ENCODE measurements at places on chromosomes 7 and 10.

DNA sequence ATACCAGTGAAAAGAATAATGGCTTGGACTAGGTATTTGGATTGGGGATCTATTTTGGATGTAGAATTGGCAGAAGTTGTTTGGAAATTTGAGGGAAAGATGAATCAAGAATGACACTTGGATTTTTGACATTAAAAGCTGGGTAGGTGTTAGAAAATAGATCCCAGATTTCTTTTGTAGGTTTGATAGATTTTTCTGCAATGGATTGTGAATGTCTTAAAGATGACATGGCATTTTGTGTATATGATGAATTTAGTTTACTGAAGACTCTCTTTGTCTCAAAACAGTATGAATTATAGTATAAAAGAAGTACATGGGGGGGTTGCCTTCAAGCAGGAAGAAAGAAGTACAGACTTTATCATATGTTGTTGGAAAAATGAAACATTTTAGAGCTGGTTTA is 75.8 kb downstream of the MPLKIP start:
- DNase-seq, result peak; percentile 14

DNA sequence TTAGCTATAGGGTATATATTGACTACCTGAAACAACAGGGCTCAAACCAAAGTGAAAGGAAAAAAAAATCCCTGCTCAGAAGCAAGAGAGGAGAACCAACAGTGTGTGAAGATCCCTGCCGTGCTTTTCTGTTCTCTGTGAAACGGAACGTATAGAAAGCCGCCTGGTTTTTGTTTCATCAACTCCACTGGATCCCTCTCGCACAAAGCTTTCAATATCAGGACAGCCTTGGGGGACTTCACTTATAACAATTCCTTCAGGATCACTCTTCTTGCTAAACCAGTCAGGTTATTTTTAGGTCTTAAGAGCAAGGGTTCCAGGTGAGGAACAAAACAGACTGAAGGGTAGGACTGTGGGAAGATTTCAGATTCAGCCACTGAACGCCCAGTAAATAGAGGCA is 151.1 kb upstream of the CACNA2D1 start:
- DNase-seq, result no peak

DNA sequence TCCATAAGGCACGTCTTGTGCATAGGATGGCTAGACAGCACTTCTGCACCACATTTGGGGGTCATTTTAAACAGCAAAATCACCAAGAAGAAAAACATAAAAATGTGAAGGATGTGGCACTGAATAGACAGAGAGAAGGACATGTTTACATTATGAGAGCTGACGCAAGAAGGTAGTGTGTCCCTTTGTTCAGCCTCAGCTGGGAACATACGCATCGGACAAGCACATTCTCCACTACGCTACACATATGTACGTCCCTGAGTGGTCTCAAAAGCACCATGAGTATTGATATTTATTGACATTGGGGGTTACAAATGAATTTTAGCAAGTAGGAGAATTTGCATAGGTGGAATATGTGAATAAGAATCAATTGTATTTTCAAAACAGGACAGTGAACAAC is 20.2 kb downstream of the DDC start:
- DNase-seq, result no peak

DNA sequence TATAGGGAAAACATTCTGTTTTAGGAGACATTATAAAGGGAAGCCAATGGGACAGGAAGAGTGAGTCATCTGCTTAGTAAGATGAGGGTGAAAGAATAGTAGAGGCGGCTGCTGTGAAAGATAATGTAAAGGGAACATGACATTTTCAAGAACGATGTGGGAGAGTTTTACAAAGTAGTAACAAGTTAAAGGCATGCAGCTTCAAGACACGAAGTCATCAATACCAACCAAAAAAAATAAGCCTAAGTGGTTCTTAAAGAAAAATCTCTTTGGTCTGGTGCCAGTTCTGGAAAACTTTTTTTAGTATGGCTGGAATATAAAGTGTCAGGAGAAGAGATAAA is 6.1 kb downstream of the GSTO1 start:
- peak; percentile 62 for DNase-seq

DNA sequence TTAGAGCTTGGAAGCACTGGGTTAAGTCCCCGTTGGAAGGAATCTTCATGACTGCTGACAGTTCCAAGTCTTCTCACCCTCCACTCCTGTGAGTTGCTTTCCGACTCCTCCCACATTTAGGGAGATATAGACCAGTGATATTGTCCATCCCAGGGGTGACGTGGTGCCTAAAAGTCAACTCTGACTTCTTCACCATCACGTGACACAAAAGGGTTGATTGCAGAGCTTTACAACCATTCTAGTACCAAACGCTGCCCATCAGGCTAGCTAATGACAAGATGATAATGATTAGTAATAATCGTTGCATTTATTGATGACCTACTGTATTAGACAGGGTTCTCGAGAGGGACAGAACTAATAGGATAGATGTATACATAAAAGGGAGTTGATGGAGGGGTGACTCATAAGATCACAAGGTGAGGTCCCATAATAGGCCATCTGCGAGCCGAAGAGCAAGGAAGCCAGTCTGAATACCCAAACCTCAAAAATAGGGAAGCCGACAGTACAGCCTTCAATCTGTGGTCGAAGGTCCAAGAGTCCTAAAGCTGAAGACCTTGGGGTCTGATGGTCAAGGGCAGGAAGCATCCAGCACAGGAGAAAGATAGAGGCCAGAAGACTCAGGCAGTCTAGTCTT is 85.3 kb upstream of the CARD11 start:
- DNase-seq, result no peak

GRCh38 chr10:3484306-3485056 is 300.5 kb downstream of the KLF6 start:
- DNase-seq, result peak; percentile 22

DNA sequence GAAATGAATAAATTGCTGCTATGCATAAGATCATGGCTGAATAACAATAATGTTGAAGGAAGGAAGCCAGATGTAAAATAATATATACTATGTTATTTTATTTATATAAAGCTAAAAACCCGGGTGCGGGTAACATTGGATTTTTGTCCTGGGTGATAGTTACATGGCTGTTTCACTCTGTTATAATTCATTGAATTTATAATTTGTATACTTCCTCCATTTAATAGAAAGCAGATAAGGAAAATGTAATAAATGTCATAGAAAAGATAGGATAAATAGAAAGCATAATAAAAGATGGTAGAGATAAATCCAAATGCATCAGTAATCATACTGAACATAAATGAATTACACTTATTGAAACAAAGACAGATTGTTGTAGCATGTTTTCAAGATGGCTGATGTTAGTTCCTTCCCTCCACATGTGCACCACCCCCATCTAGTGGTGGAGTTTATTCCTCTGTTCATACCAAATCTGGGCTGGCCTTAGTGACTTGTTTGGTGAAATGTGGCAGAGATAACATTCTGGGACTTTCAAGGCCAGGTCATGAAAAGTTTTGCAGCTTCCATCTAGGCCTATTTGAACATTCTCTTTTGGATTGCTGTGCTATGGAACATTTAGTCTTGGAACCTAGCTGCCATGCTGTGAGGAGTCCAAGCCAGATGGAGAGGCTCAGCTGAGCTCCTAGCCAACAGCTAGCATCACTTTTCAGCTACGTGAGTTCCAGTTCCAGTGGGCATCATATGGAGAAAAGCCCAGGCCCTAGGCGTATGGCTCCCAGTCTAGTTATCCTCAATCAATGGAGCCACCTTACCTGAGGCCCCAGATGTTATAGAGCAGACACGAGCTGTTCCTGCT is 46.9 kb downstream of the AHCYL2 start:
- DNase-seq, result peak; percentile 24

DNA sequence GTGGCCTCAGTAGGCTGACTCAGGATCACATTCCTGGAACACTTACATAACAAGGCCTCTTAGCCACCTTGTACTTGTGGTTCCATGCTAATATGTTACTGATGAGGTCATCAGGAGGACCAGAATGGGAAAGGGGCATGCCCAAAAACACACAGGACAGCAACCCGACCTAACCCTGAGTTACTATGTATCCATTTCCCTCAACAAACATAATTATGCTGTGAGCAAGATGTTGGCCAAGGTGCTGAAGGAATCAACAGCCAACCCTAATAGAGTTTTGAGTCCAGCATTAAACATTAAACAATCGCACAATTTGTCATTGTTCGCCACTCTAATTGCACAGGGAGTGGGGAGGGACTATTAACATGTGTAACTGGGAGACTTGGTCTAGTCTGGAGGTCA is 129.4 kb downstream of the PLPP4 start:
- no peak for DNase-seq

GRCh38 chr10:29961351-29961750 is 98.0 kb downstream of the JCAD start:
- no peak for DNase-seq

GRCh38 chr10:88095223-88095721 is 231.8 kb downstream of the PTEN start:
- peak; percentile 37 for DNase-seq

- DNase-seq, result peak; percentile 41
Measured at GRCh38 chr10:3500408-3500856, 284.6 kb downstream of the KLF6 start.

GRCh38 chr10:75542906-75543305 is 111.5 kb downstream of the LRMDA start:
- peak; percentile 71 for DNase-seq

- DNase-seq, result no peak
Measured at GRCh38 chr7:127794551-127794950, 142.6 kb downstream of the SND1 start.
